Upper lobe of left lung (tissue), 6 donors: ENCODE measurements at places on chromosomes 7 and 10. TPM values are rescaled to one million over a fixed set of nuclear protein-coding genes. Genes with fewer than 3 reads are reported as not detected.

GRCh38 chr7:100486753-100487446 is 3.2 kb downstream of the NYAP1 start:
- H3K27me3 ChIP-seq: no peaks in the 10 kb centered on the region
- no peaks in the 10 kb centered on the region for H3K36me3 ChIP-seq
- peaks cover 14% of the 10 kb centered on the region for H3K4me1 ChIP-seq
- DNase-seq: no peak
- H3K4me3 ChIP-seq: no peak overlapping the region
- H3K27ac ChIP-seq: no peak overlapping the region

- no peak overlapping the region for H3K4me3 ChIP-seq
- no peaks in the 10 kb centered on the region for H3K4me1 ChIP-seq
- H3K36me3 ChIP-seq: no peaks in the 10 kb centered on the region
- no peaks in the 10 kb centered on the region for H3K27me3 ChIP-seq
- no peak overlapping the region for H3K27ac ChIP-seq
- DNase-seq: no peak
These were observed 267.8 kb downstream of the PARD3 start for GRCh38 chr10:34547291-34547690.

DNA sequence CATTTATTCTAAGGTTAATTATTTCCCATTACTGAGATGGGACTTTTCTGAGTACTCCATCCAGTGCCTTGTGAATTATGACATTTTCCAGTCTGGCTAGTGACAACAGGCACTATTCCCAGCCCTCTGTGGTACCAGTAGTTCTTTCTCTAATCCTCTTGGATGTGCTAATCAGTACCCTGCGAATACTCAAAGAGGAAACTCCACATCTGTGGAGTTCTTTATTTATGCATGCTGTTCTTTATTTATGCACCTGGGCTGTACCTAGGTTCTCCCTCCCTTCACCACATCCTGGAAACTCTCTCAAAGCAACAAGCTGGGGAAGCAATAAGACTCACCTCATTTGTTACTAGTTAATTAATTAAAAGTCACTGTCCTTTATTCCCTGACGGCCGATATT is 83.5 kb downstream of the TSPAN12 start:
- H3K27me3 ChIP-seq: no peaks in the 10 kb centered on the region
- no peaks in the 10 kb centered on the region for H3K4me1 ChIP-seq
- no peak for DNase-seq
- H3K27ac ChIP-seq: no peak overlapping the region

The HK1 gene
- 86.7 TPM for total RNA-seq

The PROSER2 gene
- 26.3 TPM for total RNA-seq
